ENCODE measurements at places on chromosomes 6 and 20.

DNA sequence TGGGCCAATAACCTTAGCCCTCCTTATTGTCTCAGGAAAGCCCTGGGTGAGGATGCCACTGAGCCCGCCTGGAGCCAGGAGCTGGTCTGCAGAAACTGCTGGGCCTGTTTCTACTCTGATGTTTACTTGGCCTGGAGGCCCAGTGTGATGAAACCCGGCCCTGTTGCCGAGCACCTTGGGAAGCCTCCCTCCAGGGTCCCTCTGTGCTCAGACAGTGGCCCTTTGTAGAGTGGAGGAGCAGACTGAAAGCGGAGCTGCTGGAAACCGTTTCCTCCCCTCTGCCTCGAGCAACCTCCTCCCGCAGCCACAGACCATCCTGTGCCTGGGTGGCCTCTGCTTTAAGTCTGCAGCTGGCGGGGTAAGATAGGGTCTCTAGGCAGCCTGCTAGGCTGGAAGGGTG, 84.1 kb upstream of the EPB41L1 start:
- no peak for DNase-seq

- DNase-seq, result no peak
Measured at GRCh38 chr20:19929481-19930145, 87.5 kb upstream of the NAA20 start.

DNA sequence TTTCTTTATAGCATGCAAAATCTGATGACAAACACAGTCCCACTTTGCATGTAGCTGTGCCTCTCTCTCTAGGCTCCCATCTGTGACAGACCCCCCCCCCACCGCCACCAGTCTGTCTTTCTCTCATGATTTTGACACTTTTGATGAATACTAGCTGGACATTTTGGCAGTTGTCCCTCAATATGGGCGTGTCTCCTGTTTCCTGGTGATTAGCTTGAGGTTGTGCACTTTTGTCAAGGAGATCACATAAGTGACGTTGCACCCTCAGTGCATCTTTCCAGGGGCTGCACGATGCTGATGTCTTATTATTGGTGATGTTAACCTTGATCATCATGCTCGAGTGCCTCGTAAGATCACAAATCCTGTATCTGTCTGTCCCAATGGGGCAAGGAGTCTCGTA, 155.1 kb downstream of the EYA2 start:
- DNase-seq, result no peak

DNA sequence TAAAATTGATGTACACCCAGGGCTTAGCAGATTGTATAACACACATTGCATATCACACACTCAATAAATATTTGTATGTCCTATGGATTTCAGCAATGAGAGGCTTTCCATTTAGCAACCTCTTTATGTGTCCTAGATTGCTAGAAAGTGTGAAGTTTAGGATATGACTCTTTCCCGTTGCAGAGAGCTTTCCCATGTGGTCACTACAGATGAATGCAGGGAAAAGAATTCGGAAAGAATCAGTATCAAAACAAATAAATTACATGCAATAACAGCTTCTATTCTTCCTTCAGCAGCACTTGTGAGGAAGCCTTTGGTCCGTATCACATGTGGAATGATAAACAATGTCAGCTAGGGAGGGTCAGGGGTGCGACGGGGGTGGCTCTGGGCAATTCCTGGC, 870.1 kb downstream of the C6orf118 start:
- no peak for DNase-seq

GRCh38 chr6:28725890-28726348, 197.9 kb downstream of the TRIM27 start:
- no peak for DNase-seq

GRCh38 chr6:152018876-152019275, 211.4 kb downstream of the ESR1 start:
- no peak for DNase-seq

DNA sequence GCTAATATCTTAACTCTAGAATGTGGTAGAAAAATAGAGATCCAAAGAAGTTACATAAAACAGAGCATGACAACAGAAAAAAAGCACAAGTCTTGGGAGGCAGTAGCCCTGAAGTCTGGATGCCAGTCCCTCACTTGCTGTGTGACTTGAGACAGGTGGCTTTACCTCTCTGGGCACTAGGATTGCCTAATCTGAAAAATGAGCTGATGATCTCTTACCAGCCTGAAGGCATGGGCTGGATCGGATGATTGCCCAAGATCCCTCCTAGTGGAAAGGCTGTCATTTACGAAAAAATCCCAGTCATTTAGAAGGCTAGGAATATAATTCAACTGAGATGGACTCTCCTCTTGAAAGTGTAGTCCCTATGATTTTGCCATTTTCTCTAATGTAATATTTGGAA, 10.9 kb upstream of the GCM1 start:
- DNase-seq, result no peak

GRCh38 chr6:63525186-63525878, 46.9 kb upstream of the LOC128125822 start:
- no peak for DNase-seq

- peak; percentile 88 for DNase-seq
Measured at GRCh38 chr6:138572167-138572875, 73.0 kb upstream of the NHSL1 start.

GRCh38 chr6:80003826-80004172, 650 bp upstream of the TTK start:
- DNase-seq, result no peak

DNA sequence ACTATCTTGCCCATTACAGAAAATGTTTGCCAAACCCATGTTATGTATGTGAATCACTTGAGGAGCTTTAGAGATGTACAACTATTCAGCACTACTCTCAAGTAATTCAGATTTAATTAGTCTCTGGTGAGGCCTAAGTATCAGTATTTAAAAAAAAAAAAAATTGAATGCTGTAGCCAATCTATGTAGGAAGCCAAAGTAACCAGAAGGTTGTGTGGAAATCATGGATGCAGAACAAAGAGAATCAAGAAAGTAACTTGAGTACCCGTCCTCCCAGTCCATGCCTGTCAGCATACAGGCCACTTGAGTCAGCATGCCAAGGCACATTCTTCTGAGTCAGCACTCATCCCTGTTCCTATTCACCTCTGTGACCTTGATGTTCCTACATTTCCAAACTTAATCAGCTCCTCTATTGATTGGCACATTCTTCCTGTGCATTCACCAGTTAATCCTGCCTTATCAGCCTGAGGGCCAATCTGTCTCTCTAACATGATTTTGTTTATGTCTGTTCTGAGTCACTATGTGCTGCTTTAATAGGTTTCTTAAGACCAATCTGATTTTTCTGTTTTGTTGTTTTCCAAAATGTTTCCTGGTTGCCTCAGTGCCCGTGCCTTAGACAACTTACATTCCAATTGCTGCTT, 165.6 kb downstream of the KCNQ5 start:
- DNase-seq, result peak; percentile 88

DNA sequence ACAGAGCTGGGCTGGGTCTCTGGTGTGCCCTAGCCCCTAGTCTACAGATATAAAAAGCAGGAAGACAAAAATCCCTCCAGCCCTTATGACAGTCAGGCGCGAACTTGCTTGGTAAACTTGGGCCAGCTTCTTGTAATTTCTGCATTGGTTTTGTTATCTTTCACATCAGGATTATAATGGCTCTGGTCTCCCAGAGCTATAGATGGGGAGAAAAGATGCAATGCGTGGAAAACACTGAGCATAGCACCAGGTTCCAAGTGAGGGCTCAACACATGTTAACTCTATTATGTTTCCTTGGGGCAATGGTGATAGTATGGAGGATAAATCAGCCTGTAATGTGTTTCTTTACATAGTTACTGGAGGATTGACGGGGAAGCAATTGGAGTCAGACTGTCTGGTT, 246.8 kb upstream of the KCNG1 start:
- DNase-seq, result no peak

GRCh38 chr6:21754891-21755290, 161.3 kb downstream of the SOX4 start:
- peak; percentile 85 for DNase-seq

Data from astrocyte (in vitro differentiated cells and primary cell).